ENCODE measurements at places on chromosomes 11 and 22.

DNA sequence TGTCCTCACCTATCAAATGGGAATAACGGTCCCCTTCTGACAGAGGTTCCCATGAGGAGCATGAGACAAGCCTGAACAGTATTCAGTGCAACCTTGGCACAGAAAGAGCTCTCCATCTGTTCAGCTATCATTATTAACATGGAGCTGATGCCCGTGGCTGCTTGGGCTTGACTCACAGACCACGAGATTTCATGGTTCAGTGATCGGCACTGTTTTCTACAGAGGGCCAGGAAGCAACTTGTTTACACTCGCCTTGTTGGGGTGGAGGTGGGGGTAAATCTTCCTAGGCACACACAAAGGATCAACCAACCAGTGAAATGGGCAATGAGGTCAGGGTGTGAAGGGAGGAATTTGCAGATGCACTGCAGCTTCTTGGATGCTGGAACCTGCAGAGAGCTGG lies 88.2 kb downstream of the CWC15 start:
- DNase-seq = no peak

GRCh38 chr11:129192150-129192549 lies at the start of gene ARHGAP32:
TSS of gene ARHGAP32 (minus strand) at chr11:129192325. CDS start at chr11:129192198, 127 bp downstream.
- no peak for DNase-seq

GRCh38 chr11:127376301-127376700 lies 375.7 kb upstream of the KIRREL3 start:
- DNase-seq = no peak

DNA sequence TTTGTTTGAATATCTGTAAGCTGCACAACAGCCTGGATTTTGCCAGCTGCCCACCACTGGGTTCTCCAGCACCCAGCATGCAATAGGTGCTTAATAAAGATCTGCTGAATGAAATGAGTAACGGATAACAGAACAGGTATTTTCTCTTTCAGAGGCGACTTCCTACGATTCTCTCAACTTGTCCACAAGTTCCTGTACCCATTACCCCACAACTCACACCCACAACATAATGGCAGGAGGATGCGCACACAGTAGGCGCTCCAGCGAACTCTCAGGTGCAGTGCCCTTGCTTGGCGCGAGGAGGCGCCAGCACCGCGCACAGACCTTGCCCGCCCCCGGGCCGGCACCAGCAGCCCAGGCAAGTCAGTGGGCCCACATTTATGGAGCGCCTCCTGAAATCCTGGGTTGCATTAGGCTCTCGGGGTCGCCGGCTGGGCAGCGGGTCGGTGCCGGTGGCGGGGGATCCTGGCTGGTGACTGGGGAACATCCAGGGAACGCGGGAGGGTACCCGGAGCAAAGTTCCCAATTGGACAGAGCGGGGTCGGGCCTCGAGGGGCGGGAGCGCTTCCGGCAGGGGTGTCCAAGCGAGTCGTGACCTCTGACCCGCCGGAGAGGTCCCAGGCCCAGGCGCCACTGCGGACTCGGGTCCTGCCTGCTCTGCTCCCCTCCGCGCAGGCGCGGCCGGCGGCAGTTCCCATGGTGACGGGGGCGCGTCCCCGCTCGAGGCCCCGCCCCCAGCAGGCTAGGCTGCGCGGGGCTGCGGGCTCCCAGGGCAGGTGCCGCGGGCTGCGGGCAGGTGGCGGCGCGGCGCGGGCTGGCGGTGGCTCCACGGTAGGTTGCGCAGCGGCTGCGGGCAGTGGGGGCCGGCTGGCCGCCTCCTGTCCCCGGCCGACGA lies at the start of gene KIAA1671:
KIAA1671 (plus strand) TSS at position 775 of the 895 bp plus-strand sequence. CDS start 75,284 bp downstream, outside the sequence.
- DNase-seq = peak; percentile 91

- DNase-seq = no peak
These were observed 55.1 kb downstream of the KIAA1671 start for GRCh38 chr22:25007444-25008106.

DNA sequence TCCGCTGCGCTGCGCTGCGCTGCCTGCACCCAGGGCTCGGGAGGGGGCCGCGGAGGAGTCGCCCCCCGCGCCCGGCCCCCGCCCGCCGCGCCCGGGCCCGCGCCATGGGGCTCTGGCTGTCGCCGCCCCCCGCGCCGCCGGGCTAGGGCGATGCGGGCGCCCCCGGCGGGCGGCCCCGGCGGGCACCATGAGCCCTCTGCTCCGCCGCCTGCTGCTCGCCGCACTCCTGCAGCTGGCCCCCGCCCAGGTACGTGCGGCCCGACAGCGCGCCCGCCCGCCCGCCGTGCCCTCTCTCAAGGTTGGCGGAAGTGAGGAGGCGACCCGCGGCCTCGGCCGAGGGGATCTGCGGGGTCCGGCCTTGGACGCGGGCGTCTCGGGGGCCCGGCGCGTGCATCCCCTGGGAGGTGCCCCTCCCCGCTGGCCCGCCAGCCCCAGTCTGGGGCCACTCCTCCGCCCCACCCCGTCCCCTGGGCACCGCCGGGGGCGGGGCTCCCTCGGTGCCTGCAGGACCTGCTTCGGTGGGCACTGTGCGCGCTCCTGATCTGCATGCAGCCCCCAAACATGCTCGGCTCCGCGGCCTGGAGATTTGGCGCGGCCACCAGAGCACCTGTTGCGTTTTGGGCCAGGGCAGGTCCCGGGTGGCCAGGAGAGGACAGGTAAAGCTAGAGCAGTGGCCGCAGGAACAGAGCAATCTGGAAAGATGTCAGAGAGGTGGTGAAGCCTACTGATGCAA lies 429 bp downstream of the VEGFB start:
- DNase-seq = peak; percentile 52

DNA sequence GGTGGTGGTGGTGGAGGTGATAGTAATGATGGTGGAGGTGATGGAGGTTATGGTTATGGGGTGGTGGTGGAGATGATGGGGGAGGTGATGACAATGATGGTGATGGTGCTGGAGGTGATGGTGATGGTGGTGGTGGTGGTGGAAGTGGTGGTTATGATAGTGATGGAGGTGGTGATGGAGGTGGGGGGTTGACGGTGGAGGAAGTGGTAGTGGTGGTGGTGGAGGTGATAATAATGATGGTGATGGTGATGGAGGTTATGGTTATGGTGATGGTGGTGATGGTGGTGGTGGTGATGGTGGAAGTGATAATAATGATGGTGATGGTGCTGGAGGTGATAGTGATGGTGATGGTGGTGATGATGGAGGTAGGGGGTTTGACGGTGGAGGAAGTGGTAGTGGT lies 16.9 kb upstream of the WNT7B start:
- DNase-seq = no peak

DNA sequence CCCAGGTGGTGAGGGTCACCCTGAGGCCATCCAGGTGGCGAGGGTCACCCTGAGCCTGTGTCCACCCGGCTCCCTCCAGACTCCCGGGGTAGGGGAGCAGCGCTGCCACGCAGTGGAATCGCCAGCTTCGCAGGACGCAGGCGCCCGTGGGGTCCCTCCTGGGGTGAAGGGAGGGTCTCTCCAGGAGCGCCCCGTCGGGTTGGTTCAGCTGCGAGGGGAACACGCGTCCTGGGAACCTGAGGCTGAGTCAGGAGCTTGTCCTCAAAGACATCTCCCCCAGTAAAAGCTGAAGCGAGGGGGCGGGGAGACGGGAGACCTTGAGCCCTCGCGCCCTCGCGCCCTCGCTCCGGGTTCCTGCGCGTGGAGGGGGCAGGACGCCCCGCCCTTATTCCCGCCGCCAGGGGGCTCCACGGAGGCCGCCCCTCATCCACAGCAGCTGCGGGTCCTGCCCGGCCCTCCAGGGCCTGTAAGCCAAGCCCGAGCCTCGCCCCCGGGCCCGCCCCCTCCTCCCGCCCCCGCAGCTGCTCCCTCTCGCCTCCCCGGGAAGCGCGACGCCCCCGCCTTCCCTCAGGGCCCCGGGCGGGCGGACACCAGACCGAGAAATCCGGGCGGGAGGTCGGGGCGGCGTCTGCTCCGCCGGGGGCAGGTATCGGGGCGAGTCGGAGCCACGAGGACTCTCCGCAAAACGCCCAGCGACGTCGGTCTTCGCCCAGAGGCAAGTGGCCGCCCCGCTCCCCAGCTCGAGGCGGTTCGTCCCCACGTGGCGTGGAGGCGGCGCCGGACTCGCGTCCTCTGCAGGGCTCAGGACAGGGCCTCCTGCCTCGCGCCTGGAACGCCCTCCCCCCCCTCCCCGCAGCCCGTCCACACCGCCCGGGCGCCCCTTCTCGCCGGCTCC lies 22.8 kb downstream of the PIM3 start:
- DNase-seq = peak; percentile 21

GRCh38 chr11:72724851-72725723 lies 27.1 kb downstream of the ARAP1 start:
- DNase-seq = peak; percentile 88

- no peak for DNase-seq
These were observed 24.7 kb downstream of the TBCEL start for GRCh38 chr11:121048464-121049233.

DNA sequence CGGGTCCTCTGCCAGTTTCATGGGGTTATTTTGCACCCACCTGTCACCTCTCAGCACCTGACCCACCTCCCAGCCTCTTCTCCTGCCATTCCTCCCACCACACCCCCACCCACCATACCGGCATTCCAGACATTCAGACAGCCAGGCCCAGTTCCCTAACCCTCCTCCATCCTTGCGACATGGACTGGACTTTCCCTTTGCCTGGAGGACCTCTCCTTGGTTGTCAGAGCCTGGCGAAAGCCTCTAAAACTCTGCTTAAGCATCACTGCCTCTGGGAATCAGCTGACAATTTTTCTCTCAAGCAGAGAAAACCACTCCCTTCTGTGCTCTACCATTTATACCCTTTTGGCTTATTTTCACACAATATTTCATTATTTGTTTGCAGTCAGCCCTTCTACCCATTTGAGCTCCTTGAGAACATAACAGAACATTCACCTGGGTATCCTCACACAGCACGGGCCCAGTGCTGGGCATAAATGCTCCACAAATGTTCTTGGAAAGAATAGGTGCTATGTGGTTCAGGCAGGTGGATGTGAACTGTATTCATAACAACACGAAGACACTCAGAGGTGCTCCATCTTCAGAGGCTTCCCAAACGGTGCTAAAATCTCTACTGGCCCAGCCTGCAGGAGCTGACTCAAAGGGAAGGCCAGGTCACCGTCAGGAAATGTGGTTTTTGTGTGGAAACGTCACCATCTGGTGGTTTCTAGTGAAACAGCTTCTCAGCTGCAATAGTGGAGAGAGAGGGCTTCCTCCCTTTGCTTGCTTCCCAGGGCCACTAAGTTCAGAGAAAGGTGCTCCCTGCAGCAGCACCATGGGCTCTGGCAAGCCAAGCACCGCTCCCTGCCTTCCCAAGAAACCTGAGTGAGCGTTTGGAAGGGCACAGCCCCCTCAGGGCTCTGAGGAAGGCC lies 10.4 kb downstream of the SPATA19 start:
- peak; percentile 79 for DNase-seq

DNA sequence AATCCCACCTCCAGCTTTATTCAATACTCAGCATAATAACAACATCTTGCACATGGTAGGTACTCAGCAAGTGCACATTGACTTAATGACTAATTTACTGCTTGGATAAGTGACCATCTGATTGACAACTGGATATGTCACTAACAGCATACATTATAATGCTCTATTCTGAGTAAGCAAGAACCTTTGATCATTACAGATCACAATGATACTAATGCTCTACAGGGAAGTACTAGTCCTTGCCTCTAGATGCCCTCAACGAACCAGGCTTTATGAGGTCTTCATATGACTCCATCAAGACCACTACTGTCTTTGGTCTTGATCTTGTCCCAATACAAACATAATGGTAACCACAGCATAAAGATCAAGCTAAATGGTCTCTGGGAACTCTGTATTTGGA lies 167.6 kb upstream of the MTMR2 start:
- no peak for DNase-seq
